ENCODE measurements at places on chromosomes 13 and 19.

GRCh38 chr13:112702986-112703379, 13.1 kb downstream of the ATP11A start:
- no peak overlapping the region for H3K27ac ChIP-seq
- no peaks in the 10 kb centered on the region for H3K4me1 ChIP-seq
- no peak for DNase-seq
- no peaks in the 10 kb centered on the region for H3K36me3 ChIP-seq
- no peak overlapping the region for H3K4me3 ChIP-seq
- no peaks in the 10 kb centered on the region for H3K27me3 ChIP-seq

- no peaks in the 10 kb centered on the region for H3K27me3 ChIP-seq
- H3K27ac ChIP-seq, result no peak overlapping the region
Observed at GRCh38 chr19:30029721-30030510, 87.9 kb downstream of the URI1 start.

GRCh38 chr13:33351319-33351718, 65.8 kb upstream of the STARD13 start:
- DNase-seq, result no peak
- H3K36me3 ChIP-seq, result no peaks in the 10 kb centered on the region
- H3K27ac ChIP-seq, result no peak overlapping the region

DNA sequence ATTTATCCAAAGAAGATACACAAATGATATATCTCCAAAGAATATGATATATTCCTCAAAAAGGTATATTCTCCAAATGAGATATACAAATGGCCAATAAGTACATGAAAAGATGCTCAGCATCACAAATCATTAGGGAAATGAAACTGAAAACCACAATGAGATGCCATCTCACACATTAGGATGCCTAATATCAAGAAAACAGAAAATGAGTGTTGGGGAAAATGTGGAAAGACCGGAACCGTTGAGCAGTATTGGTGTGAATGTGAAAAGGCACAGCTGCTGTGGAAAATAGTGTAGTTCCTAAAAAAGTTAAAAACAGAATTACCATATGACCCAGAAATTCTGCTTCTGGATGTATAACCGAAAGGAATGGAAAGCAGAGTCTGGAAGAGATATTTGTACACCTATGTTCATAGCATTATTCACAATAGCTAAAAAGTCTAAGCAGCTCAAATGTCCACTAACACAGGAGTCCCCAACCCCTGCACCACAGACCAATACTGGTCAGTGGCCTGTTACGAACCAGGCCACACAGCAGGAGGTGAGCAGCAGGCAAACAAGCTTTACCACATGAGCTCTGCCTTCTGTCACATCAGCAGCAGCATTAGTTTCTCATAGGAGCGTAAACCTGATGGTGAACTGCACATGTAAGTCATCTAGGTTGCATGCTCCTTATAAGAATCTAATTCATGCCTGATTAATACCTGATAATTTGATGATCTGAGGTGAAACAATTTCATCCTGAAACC, 291.9 kb downstream of the PCDH20 start:
- no peaks in the 10 kb centered on the region for H3K36me3 ChIP-seq
- H3K4me1 ChIP-seq, result no peaks in the 10 kb centered on the region
- DNase-seq, result no peak
- no peak overlapping the region for H3K27ac ChIP-seq
- no peak overlapping the region for H3K4me3 ChIP-seq

GRCh38 chr19:57310792-57311191, 9.5 kb upstream of the ZNF543 start:
- no peak for DNase-seq
- peaks cover 4% of the 10 kb centered on the region for H3K27me3 ChIP-seq
- no peaks in the 10 kb centered on the region for H3K36me3 ChIP-seq
- H3K4me1 ChIP-seq, result peaks cover 10% of the 10 kb centered on the region
- H3K4me3 ChIP-seq, result no peak overlapping the region

DNA sequence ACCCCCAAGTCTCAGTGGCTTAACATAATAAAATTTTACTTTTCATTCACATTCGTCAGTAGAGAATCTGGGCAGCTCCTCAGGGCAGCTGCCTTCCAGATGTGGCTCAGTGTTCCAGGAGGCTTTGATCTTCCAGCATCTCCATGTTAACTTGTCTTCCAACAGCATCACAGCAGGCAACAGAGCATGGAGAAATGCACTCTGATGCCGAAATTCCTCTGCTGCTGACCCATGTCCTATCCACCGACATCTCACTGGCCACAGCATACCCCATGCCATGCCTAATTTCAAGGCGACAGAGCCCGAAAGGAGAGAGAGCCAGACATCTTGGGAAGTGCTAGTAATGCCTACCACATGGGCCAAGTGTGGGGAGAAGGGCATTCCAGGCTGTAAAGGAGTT, 64.9 kb upstream of the MEDAG start:
- no peaks in the 10 kb centered on the region for H3K27me3 ChIP-seq
- DNase-seq, result no peak
- H3K4me1 ChIP-seq, result peaks cover 17% of the 10 kb centered on the region
- no peak overlapping the region for H3K27ac ChIP-seq

GRCh38 chr19:29003641-29004409, 209.1 kb downstream of the UQCRFS1 start:
- no peaks in the 10 kb centered on the region for H3K36me3 ChIP-seq
- H3K27me3 ChIP-seq, result no peaks in the 10 kb centered on the region
- no peak overlapping the region for H3K4me3 ChIP-seq

Measured in natural killer cell (primary cell).